Activated T-helper 1 cell treated with anti-CD3 and anti-CD28 coated beads, Interleukin-2, amount 50 U/mL, for 16 hours (primary cell): ENCODE measurements at places on chromosomes 1 and 21.

GRCh38 chr1:174976436-174977108 lies 23.2 kb upstream of the CACYBP start:
- DNase-seq, result no peak

DNA sequence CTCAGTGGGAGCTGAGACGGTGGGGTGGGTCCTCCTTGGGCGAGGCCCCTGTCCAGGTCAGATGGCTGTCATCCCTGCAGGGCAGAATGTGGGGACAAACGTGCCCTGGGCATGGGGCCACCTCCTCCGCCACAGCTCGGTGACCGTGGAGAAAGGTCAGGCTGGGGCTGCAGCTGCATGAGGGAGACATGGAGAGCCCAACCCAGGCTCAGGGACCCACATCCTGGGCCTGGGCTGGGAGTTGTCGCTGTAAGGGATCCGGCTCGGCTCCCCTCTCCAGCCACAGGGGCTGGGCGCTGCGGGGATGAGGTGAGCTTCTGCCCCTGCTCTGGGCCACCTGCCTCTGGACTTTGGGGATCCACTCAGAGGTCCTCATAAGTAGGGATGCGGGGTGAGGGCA lies 518 bp upstream of the PLCH2 start:
- no peak for DNase-seq

GRCh38 chr1:230259621-230260020 lies 166.5 kb downstream of the PGBD5 start:
- DNase-seq, result no peak

DNA sequence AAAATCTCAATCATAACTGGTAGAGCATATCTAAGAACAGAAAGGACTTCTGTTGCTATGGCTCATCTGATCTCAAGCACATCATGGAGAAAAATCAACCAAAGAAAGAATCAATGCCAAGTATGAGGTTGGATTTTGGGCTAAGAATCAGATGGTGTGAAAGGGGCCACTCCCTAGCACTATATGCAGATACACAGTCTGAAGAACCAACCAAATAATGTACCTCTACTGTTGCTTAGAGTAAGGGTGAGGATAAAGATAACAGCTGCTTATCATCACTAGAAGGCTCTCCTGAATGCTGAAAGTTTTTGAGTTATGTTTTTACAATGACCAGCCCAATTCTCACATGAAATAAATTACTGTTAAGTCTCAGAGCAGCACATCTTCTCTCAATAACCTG lies 35.6 kb downstream of the ST7L start:
- DNase-seq, result no peak

DNA sequence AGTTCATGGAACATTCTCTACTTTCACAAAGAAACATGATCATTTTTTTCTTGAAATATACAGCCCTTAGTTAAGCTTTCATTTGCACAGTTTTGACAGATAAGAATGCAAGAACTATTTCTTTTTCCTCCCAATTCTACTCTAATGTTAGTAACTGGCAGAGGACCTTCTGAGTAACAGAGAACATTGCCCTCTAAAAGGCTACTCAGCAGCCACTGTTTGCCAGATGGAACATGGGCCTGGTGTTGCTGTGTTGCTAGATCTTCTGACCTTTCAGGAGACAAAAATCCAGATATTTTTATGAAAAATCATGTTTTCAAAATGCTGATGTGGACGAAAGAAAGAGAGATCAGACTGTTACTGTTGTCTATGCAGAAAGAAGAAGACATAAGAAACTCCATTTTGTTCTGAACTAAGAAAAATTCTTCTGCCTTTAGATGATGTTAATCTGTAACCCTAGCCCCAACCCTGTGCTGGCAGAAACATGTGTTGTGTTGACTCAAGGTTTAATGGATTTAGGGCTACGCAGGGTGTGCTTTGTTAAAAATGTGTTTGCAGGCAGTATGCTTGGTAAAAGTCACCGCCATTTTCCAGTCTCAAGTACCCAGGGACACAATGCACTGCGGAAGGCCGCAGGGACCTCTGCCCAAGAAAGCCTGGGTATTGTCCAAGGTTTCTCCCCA lies 2.9 kb upstream of the PRDX6 start:
- DNase-seq, result no peak

DNA sequence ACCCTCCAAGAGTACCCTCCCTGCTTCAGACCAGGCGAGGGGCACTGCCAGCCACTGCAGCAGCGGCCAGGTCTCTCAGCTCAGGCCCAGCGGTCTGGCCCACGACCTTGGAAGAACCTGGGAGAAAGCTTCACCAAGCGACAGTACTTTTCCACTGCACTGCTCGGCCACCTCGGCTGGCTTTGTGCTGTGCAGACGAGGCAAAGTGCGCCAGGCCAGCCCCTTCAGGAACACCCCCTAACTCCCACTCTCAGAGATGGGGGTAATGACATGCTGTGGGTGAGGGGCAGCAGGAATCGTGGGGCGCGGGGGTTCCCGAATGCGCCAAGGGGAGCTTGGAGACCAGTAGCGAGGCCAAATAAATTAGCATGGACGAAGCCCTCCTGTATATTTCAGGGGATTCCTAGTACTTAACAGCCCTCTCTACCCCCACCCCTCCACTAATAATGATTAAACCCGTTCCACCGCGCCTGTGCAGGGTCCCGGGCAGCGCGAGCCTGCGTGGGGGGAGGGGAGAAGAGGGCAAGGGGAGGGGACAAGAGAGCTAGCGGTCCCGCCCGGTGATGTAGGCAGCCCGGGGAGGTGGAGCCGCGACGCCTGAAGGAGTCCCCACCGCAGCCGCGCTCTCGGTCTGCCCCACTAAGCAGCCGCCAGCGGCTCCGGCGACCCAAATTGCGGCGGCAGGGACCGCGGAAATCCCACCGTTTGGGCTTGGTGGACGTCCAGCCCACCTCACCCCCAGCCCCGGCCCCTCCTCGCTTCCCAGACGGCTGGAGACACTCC lies at the start of gene FAM43B:
TSS of gene FAM43B (plus strand) at position 629 of the 783 bp plus-strand sequence. CDS start 401 bp downstream, outside the sequence.
- no peak for DNase-seq

DNA sequence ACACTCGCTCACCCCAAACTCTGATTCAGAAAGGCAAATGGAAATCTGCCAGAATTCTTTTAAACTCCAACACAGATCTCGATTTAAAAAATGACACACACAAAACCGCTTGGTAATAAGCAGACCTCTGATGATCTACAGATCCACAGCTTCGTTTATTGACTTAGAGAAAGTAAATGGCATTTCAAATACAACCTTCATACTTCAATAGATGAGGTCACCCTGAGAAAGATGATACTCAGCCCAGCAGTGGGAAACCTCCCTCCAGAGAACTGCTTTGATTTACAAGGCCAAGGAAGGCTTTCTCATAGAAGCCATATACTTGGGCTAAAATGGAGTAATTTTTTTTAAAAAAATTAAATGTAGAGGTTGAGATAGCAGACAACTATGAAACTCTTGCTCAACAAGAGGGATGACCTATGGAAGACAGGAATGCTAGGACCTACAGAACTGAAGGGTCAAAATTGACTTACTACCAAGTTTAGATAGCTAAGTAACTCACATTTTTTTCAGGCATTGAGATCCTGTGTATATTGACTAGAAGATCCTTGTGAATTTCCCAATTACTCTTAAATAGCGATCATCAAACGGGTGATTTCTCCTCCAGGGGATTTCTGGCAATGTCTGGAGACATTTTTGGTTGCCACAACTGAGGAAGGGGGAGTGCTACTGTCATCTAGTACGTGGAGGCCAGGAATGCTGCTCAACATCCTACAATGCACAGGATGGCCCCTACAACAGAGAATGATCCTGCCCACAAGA lies 143.9 kb downstream of the CLIC6 start:
- DNase-seq, result no peak

DNA sequence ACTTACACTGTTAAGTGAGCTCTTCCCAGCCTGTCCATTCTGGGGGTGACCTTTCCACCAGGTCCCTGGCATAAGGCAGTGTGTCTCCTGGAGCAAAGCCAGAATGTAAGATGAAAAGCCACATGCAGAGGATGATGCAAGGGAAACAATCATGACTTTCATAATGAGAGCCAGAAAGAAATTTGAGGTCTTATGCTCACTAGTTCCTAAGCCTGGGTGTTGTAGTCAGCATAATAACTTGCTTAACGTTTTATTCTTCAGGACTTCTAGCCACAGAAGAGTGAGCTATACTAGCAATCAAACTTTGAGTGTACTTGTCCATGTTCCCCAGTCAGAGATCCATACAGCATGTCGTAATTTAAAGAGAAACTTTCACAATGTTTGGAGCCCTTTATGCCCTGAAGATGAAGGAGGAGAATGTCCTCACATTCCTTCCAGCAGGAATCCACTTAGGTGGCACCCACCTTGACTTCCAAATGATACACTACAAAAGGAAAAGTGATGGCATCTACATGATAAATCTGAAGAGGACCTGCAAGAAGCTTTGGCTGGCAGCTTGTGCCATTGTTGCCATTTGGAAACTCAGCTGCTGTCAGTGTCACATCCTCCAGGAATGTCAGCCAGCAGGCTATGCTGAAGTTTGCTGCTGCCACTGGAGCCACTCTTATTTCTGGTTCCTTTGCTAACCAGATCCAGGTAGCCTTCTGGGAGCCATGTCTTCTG lies 60.5 kb upstream of the FOXD3 start:
- no peak for DNase-seq

- DNase-seq, result no peak
Measured at GRCh38 chr1:114335273-114335672, 175.7 kb downstream of the TRIM33 start.

GRCh38 chr1:48249868-48250267 lies 27.4 kb downstream of the SLC5A9 start:
- DNase-seq, result no peak

DNA sequence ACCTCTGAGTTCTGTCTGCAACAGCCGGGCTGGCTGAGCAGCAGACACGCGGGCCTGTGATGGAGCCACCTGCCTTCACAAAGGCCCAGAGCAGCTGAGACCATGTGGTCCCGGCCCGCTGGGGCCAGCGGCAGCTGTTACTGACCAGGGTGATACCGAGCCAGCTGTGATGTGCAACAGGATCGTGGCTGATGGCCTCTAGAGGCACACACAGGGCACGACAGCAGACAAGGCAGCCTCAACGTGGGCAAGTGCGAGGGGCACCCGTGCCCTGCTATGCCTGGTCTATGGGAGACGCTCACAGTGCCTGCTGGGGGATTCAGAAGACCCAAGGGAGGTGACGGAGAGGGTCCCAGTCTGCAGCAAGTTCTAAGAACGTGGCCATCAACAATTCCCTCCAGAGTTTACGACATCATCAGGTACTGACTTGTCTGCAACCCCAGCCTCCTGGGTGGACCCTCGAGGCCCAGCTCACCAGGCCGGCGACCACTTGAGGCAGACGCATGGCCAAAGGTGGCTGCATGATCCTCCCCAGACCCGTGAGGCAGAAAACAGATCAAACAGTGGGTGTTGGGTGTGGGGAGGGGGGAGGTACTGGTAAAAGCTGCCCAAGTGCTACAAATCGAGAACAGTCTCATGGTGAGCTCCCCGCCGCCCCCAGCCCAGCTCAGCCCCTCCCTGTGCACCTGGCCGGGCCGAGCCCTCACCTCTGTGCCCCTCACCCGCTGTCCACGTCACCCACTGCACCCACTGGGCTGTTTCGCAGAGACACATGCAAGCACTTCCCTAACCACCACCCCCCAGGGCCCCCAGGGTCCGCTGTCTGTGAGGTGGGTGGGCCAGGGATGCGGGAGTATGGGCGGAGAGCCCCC lies 6.0 kb downstream of the POFUT2 start:
- no peak for DNase-seq

- no peak for DNase-seq
Measured at GRCh38 chr21:27078915-27079314, 112.0 kb upstream of the ADAMTS5 start.

- no peak for DNase-seq
Measured at GRCh38 chr1:213327017-213327667, 276.1 kb downstream of the RPS6KC1 start.

DNA sequence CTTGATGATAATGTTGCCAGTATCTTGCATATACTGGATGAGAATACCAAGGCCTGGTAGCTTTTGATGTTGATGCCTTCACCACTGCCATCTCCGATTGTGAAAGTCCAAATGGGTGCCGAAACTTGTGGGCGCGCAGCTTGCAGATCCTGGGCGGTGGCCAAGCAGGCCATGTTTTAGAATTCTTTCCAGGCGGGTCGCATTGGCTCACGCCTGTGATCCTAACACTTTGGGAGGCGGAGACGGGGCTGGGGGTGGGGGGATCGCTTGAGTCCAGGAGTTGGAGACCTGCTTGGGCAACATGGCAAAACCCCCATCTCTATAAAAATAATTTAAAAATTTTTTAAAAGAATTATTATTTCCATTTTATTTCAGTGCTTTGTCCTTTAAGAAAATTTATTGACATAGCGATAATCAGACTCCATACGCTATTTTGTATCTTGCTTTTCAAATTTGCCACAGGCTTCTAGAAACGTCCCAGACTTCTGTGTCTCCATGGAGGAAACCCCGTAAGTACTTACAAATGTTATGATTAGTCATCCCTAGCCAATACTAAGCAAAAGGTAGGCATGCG lies 592 bp upstream of the ZNF326 start:
- DNase-seq, result no peak

DNA sequence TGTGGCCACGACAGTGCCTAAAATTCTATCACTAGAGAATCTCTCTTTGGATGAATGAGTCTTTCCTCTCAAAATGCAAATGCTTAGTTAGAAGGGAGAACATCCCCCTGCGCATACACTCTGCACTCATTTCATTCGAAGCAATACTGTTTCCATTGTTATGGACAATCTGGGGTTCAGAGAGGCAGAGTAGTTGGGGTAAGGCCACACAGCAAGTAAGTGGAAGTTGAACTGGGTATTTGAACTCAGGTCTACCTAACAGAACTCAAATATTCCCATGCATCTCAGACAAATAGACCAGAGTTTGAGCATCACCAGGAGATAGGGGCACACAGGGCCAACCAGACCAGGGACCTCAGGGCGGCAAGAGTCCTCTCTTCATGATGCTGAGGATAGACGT lies 25.5 kb downstream of the RAP1GAP start:
- no peak for DNase-seq

- no peak for DNase-seq
Measured at GRCh38 chr1:175920381-175920780, 177.0 kb upstream of the TNR start.

GRCh38 chr1:200410566-200410878 lies 686 bp upstream of the ZNF281 start:
- no peak for DNase-seq

DNA sequence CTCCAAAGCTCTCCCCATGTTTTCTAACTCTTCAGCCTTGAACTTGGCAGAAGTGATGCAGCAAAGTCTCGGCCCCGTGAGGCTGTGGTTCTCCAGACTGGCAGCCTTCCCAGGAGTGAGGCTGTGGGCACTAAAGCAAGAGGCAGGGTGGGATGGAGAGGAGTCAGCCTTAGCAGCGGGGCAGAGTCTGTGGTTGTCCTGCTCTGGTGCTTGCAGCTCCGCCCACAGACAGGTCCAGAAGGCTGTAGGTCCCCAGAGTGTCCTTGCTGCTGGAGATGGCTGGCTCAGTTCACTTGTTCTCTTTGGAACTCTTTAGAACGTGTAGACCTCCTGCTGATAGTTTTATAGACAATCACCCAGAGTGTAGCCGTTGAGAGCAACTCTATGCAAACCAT lies 142.6 kb downstream of the AJAP1 start:
- DNase-seq, result no peak

DNA sequence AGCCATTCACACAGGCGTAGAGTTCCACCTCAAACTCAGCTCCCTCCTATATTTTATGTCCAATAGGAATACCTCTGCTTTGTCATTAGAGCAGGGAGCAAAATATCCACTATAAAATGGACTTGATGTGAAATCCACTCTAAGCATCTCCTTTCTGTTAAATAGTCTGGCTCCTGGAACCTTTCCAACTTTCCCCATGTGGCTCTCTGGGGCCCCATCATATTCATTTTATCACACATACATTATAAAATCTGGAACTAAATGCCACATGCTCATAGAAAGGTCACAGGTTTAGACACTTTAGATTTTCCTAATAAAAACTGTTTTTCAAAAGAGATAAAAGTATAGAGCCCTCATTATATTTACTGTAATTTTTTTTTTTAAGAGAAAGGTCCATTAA lies 82.1 kb downstream of the PTPN14 start:
- DNase-seq, result no peak
